CD4-positive, alpha-beta T cell (primary cell): ENCODE measurements at places on chromosomes 12 and 14. TPM values are rescaled to one million over a fixed set of nuclear protein-coding genes. Genes with fewer than 3 reads are reported as not detected.

The SLC4A8 gene
- total RNA-seq: 1.3 TPM

- no peaks in the 10 kb centered on the region for H3K4me1 ChIP-seq
- no peak overlapping the region for H3K27ac ChIP-seq
- no peak for DNase-seq
- no peak overlapping the region for H3K4me3 ChIP-seq
- no peaks in the 10 kb centered on the region for H3K27me3 ChIP-seq
Measured at GRCh38 chr14:54147758-54148157, 191.1 kb upstream of the BMP4 start.

The TMEM119 gene
- 2.1 TPM for total RNA-seq

DNA sequence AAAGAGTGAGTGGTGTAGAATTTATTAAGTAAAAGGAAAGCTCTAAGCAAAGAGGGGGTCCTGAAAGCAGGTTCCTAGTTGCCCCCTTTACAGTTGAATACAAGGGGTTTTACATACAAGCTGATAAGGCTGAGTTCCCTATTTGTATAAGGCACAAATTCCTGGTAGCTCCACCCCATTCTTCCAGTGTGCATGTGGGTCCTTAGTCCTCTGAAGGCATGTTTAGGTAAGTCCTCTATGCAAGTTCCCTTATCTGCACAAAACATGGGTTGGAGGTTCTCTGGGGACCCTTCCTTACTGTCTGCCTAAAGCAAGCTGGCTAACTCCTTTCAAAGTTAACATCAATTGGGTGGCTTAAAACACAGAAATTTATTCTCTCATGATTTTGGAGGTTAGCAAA lies 2.9 kb upstream of the FAR2 start:
- H3K4me3 ChIP-seq: no peak overlapping the region
- H3K27ac ChIP-seq: no peak overlapping the region
- no peaks in the 10 kb centered on the region for H3K36me3 ChIP-seq

GRCh38 chr14:51457843-51458562 lies 193.7 kb upstream of the FRMD6 start:
- H3K4me1 ChIP-seq: no peaks in the 10 kb centered on the region
- no peaks in the 10 kb centered on the region for H3K27me3 ChIP-seq
- no peaks in the 10 kb centered on the region for H3K36me3 ChIP-seq
- DNase-seq: no peak

GRCh38 chr12:9039397-9039977 lies 50.1 kb downstream of the KLRG1 start:
- no peak overlapping the region for H3K4me3 ChIP-seq
- H3K36me3 ChIP-seq: peaks cover 4% of the 10 kb centered on the region
- H3K4me1 ChIP-seq: peaks cover 39% of the 10 kb centered on the region
- DNase-seq: peak; percentile 80
- H3K27me3 ChIP-seq: no peaks in the 10 kb centered on the region
- no peak overlapping the region for H3K27ac ChIP-seq
